ENCODE measurements at places on chromosomes 7 and 10. TPM values are rescaled to one million over a fixed set of nuclear protein-coding genes. Genes with fewer than 3 reads are reported as not detected.

DNA sequence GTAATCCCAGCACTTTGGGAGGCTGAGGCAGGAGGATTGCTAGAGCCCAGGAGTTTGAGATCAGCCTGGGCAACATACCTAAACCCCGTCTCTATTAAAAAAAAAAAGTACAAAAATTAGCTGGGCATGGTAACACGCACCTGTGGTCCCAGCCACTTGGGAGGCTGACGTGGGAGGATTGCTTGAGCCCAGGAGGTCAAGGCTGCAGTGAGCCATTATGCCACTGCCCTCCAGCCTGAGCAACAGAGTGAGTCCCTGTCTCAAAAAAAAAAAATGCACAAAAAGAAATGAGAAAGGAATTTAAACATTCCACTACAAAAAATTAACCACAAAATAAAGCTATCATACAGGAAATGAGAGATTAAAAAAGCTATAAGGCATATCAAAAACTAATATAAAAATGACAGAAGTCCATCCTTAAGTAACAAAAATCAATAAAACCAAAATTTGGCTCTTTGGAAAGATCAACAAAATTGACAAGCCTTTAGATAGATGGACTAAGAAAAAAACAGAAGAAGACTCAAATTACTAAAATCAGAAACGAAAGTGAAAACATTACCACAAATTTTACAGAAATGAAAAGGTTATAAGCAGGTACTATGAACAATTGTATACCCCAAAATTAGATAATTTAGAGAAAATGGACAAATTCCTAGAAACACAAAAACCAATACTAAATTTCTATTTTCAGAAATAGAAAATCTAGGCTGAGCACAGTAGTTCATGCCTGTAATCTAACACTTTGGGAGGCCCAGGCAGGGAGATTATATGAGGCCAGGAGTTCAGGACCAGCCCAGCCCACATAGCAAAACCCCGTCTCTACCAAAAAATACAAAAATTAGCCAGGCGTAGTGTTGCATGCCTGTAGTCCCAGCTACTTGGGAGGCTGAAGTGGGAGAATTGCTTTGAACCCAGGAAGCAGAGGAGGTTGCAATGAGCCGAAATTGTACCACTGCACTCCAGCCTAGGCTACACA lies 42.4 kb upstream of the NANOS1 start:
- DNase-seq: no peak

- peak; percentile 7 for DNase-seq
These were observed 129.2 kb downstream of the CUL2 start for GRCh38 chr10:34960983-34961382.

DNA sequence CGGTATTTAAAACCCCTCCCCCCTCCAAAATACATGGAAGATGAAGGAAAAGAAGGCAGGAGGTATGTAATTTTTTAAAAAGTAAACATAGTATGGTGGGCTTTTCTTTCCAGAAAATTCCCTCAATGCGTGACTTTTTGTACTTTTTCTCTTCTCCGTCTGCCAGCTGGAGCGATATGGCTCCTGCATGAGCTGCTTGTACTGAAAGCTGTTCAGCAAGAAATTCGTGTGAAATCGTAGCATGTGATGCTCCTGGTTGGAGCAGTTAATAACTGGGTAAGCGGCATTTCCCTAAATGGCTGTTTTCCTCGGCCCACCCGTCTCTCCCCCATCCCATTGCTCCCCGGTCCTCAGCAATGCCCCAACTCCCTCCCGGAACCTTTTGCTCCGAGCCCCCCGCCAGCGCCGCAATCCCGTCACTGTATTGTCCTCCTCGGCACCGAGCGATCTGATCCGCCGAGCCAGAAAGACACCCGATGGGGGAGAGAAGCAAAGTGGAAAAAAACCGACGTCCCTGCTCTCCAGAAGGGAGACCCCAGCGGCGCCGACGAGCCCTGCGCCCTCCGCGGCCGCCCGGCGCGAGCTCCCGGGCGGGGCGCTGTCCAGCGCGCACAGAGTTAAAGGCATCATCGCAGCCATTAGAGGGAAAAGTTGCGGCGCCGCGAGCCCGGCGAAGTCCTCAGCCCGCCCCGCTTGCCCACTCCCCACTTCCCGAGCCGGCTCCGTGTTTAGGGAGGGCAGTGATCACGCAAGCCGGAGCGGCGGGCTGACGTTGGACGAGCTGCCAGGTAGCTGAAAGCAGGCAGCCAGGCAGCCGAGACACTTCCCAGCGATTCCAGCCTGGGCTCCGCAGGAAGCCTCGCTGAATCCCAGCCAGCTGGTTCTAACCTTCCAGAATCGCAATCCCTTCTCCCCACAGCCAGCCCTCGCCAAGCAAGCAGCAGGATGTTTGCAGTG lies at the start of gene VSTM2A:
Gene VSTM2A (plus strand): TSS at position 707 of the 957 bp plus-strand sequence. CDS start 356 bp downstream, outside the sequence.
- DNase-seq: no peak

- no peak for DNase-seq
These were observed 46.0 kb downstream of the PRKAR2B start for GRCh38 chr7:107090457-107090856.

DNA sequence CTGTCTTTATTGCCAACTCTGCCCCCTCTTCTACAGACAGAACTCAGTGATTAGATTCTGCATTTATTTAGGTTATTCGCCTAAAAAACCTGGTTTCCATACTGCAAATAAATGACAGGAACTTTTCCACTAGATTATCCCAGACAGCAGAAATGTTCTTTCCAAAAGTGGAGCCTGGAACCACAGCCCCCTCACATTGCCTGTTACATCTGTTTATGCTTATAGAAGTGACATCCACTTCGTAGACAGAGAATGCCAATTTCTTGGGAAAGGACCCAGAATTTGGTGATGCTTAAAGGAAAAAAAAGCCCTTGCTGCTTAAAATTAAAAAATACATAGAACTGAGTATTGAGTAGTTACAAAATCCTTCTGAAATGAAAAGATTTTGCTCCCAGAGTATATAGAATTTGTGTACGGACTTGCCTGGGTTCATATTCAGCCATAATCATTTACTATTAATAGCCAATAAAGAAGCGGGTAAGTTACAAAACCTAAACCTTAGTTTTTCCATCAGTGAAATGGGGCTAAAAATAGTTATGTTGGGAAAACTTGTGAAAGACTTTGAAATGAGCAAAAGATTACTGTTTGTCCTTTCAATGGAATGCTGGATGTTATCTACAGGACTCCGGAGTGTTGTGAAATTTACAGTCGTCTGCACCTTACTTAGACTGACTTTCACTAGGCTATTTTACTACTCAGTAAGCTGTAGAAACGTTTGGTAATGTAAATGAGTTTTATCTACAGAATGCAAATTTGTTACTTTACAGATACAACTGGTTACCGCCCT lies 1.1 kb upstream of the PPP1R9A start:
- DNase-seq: no peak

GRCh38 chr7:125661677-125662076 lies 732.1 kb upstream of the POT1 start:
- DNase-seq: no peak

DNA sequence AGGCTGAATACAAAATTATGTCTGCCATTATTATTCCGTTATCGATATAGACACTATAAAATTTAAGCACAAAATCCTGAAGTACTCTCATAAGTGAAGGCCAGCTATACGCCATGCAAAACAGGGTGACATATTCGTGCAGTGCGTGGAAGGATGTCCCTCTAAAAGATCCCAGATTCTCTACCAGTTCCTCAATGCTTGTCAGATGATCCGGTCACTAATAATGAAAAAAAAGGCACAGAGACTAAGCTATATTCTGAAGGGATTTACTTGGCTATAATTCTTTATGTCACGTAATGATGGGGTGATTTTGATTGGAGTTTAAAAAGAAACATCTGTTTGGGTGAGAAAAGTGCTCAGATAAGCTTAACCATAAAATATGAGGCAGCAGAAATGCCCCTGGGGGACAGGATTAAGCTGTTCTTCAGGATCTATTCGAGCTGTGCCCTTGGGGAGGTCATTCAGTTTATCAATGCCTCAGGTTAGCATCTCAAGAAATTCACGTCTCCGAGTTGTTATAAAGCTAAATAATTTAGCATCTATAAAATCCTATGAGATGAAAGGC lies 229.7 kb upstream of the PITRM1 start:
- no peak for DNase-seq

DNA sequence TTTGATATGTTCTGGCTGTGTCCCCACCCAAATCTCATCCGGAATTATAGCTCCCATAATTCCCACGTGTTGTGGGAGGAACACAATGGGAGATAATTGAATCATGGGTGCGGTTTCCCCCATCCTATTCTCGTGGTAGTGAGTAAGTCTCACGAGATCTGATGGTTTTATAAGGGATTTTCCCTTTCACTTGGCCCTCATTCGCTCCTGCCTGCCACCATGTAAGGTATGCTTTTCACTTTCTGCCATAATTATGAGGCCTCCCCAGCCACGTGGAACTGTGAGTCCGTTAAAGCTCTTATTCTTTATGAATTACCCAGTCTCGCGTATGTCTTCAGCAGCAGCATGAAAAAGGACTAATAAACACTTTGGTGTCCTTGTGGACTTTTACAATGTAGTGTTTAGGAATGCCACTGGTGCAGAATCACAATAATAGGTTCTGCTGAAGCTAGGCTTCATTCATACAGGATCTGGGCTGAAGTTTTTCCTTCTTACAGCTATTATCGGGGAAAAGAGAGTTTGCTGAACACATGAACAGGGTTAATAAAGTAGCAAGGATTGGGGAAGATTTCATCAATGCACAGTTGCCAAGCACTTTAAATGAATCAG lies 74.3 kb downstream of the CPED1 start:
- DNase-seq: no peak

- peak; percentile 74 for DNase-seq
These were observed 6.4 kb upstream of the GPR22 start for GRCh38 chr7:107463139-107464078.

DNA sequence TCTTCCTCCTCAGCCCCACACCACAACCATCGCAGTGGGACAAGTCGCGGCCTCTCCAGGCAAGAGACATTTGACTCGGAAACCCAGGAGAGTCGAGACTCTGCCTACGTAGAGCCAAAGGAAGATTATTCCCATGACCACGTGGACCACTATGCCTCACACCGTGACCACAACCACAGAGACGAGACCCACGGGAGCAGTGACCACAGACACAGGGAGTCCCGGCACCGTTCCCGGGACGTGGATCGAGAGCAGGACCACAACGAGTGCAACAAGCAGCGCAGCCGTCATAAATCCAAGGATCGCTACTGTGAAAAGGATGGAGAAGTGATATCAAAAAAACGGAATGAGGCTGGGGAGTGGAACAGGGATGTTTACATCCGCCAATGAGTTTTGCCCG lies 112.1 kb downstream of the NSUN6 start:
- no peak for DNase-seq

DNA sequence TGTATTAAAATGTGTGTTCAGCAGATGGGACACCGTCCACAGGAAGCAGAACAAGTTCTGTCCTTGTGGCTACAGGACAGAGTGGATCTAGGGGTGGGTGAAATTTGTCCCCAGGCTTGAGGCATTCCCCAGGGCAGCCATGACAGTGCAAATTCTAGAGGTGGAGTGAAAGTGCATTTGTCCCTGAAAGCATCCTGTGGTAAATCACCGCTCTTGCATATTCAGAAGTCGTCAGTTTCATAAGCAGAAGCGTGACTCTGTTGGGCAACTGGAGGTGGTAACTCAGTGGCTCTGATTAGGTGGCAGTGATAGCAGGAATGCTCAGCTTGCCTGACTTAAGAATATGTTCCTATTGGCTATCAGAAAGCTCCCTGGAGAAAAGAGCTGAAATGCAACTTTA lies 96.6 kb downstream of the SNX10 start:
- DNase-seq: no peak

DNA sequence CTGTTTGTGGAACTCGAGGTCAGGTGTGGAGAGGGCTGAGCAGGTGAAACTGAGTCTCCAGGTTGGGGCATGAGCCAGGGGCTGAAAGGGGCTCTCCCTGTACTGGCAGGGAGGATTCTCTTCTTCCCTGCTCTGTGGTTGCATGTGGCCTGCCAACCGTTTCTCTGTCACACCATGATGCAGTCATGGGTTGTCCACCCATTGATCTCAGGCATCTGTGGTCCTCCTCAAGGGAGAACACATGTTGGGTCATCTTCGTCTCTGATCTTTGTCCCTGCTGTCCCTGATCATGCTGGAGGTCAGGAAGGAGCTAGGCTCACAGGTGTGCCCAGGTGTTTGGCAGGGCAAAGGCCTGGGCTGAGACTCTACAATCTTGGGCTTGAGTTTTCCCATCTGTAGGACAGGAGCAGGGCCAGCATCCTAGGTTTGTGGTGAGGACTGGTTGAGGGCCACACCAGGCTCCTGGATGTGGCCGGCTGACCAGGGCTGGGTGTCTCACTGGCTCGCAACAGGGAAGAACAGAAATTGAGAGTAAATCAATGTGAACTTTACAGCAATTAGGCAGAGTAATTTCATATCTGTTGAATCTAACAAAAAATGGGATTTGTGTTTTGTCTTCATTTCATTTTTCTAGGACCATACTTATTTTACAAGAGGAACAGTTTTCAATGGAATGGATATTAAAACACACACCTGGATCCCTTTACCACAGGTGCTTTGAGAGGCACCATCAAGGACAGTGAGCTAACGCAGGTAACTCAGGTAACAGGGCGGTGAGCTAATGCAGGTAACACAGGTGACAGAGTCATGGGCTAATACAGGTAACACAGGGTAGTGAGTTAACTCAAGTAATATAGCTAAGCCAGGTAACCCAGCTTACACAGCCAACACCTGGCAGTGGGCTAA lies 58.5 kb upstream of the IGFBP3 start:
- no peak for DNase-seq

DNA sequence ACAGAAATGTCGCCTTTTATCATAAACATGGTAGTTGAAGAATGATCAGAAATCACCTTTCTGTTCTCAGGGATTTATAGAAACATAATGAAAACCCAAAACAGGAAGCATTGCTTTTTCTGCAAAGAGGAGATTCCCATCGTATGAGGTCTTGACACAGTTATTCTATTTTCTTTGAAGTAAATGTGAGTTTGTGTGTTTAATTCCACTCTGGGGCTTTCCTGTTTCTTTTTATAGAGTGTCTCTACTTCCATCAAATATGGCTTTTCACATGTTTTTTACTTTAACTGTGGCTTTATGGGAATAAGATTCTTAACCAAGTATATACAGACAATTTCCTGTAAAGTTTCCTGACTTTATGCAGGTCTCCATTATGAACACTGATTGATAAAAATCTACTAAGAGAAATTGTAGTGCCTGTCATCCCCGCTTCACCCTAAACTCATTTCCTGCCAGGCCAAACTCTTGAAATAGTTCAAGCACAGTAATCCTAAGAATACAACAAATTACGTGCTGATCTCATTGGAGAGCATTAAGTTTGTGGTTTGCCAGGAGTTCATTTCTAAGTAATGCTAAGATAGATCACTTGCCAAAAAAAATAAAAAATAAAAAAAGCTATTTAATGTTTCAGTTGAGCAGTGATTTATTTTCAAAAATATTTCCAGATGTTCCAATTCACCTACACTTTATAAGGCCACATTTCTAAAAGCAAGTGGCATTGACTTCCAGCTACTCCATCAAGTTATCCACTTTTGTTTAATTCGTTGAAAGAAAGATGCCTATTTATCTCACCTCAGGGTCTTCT lies 52.2 kb upstream of the SEC61G start:
- DNase-seq: peak; percentile 80

BAMBI gene
- total RNA-seq: 23.7 TPM

HMX3 gene
- total RNA-seq: not detected

SRRM3 gene
- total RNA-seq: 0.27 TPM

HTR5A gene
- not detected for total RNA-seq

ACSM6 gene
- not detected for total RNA-seq

DNAAF5 gene
- 35.4 TPM for total RNA-seq
